ENCODE measurements at places on chromosomes 5 and 9. TPM values are rescaled to one million over a fixed set of nuclear protein-coding genes. Genes with fewer than 3 reads are reported as not detected.

Gene GTF3C5
- total RNA-seq: 35.5 TPM

GRCh38 chr5:152164860-152165259, 240.2 kb upstream of the GLRA1 start:
- DNase-seq: no peak

- no peak for DNase-seq
These were observed 475.3 kb upstream of the TRPC7 start for GRCh38 chr5:136840601-136841000.

Gene C5orf58
- not detected for total RNA-seq

GRCh38 chr9:5868235-5868634, 22.5 kb upstream of the MLANA start:
- DNase-seq: no peak

Gene SLC1A1
- 5.6 TPM for total RNA-seq

DNA sequence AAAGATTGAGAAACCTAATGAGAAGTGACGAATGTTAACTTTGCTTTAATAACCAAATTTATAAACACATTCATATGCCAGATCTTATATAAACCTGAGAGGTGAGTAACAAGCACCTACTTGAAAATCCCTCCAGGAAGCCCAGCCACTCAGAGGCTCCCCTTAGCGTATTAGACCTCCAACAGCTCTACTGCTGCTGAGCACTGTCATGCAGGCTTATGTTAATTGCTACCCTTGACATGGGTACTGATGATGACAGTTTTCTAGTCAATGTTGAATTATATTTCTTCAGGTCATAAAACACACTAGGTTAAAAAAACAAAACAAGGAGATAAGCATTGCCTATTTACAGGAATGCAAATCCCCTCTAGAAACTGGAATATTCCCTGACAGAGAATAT, 161.2 kb downstream of the MPDZ start:
- no peak for DNase-seq

Gene SEMA4D
- 2.0 TPM for total RNA-seq

DNA sequence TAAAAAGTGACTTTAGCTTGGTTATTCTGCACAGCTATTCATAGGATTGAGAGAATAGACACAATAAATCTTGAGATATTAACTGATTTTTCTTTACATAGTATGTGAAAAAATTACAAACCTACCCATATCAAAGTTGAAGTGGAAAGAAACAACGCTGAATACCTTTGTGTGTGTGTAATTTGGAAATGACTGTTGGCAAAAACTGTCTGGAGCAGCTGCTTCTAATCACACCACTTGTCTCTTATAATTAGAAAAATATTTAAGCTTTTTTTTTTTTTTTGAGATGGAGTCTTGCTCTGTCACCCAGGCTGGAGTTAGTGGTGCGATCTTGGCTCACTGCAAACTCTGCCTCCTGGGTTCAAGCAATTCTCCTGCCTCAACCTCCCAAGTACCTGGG, 110.8 kb upstream of the POC5 start:
- DNase-seq: no peak

- no peak for DNase-seq
These were observed 150.4 kb upstream of the POU5F2 start for GRCh38 chr5:93891491-93892480.

GRCh38 chr5:108950276-108950675, 202.6 kb downstream of the FER start:
- DNase-seq: no peak

DNA sequence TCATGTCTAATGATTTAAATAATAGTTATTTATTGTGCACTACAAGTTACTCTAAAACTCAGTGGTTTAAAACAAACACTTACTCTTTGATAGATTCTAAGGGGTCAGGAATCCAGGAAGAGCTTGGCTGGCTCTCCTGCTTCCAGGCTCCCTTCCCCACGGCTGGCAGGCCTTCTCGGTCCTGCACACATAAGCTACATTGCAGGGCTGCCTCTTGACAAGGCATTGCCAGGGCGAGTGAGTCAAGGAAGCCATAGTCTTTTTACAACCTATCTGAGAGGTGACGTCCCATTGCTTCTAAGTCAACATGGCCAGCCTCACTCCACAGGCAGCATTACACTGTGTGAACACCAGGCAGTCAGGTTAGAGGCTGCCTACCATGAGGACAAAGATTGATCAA, 119.8 kb downstream of the AUH start:
- no peak for DNase-seq

Gene AGPAT2
- 41.0 TPM for total RNA-seq

Gene TRIM36
- 0.22 TPM for total RNA-seq

- peak; percentile 99 for DNase-seq
These were observed at the start of gene TMED7 for GRCh38 chr5:115625579-115626444. TSS of gene TMED7 (minus strand) at chr5:115626036. CDS start at chr5:115625792, 244 bp downstream.

Gene CYSRT1
- total RNA-seq: 0.20 TPM

Gene GLRA1
- total RNA-seq: not detected

DNA sequence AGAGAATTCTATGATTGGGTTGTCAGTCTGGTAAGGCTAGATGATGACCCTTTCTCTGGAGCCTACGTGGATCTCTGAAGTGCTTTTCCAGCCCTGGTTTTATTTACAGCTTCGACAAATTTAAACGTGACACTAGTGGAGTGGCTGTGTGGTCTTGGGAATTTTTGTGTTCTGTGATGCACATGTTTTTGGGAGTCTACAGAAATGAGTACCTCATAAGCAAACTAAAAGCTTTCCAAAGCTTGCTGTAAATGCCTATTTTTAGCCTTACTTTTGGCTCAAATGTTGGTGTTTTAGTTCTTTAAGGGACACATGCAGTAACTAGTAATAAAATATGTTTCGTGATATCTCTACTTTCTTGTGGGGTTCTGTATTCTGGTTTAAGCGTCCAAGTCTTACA, 3.3 kb downstream of the LARP1 start:
- no peak for DNase-seq

DNA sequence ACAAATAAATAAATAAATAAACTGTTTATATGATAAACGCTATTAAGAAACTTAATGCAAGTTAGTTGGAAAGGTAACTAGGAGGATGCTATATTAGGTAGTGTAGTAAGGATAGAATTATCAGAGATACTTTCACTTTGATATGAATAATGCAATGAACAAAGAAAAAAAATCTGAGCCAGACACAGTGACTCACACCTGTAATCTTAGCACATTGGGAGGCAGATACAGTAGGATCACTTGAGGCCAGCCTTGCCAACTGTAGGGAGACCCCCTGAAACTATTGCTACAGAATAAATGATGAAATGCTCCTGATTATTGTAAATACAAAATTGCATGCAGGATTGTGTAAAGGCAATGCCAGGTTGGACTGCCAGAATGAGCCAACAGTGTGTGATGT, 109.2 kb downstream of the ANXA2R start:
- DNase-seq: no peak

Gene CIZ1
- 9.4 TPM for total RNA-seq

DNA sequence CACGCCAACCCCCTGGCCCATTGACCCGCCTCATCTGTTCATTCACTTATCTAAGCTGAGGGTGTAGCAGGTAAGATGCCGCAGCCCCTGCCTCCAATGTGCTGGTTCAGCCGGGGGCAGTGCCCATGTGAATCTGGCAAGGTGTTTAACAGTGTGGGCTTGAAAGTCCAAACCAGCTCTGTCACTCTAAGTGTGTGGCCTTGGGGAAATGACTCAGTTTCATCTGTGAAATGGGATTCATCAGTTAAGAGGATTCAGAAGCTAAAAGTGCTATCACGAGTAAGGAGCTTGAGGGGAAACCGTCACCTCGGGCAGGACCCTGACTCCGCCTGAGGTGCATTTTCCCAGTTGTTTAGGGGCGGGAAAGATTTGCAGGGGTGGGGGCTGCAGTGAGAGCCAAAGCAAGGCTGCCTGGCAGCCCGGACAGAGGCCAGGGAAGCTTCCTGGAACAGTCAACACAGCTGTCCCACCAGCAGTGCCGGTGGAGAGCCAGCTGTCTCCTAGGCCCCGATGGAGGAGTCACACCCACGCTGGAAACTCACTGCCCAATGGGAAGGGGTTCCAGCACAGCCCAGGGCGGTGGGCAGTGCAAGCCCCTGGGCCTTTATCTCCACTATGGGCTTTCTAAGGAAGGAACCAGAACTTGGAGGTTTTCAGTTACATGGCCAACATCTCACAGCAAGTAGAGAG, 9.7 kb upstream of the URM1 start:
- peak; percentile 14 for DNase-seq

Gene GOLPH3
- 50.0 TPM for total RNA-seq

DNA sequence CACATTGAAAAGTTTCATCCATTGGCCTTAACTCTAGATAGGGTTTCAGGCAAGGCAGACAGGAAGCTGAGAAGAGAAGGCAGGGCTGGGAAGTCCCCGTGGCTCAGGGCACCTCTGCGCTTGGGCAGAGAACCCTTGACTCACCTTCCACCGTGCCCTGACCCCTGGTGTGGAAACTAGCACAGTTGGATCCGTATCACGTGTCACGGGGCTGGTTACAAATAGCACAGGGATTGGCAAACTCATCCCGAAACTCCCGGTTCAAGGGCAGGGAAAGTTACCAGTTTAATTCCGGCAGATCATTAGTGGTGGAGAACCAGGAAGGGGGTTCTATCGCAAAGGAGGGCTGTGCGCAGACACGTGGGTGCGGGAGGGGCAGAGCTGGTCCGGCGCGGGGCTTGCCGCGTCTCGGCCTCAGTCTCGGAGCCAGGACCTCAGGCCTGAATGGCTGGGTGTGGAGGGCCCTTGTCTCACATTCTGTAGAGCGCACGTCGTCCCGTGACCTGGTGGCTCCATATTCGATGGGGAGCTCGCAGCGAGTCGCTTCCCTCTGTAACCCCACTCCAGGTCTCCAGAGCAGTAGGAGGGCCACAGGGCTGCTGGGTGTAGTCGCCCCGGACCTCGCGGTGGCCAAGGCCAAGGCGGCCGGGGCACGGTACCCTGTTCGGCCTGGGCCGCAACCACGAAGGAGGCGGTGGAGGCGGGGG, 771 bp upstream of the TMEM171 start:
- no peak for DNase-seq

GRCh38 chr9:112867275-112867991, 23.2 kb downstream of the SLC46A2 start:
- DNase-seq: no peak

DNA sequence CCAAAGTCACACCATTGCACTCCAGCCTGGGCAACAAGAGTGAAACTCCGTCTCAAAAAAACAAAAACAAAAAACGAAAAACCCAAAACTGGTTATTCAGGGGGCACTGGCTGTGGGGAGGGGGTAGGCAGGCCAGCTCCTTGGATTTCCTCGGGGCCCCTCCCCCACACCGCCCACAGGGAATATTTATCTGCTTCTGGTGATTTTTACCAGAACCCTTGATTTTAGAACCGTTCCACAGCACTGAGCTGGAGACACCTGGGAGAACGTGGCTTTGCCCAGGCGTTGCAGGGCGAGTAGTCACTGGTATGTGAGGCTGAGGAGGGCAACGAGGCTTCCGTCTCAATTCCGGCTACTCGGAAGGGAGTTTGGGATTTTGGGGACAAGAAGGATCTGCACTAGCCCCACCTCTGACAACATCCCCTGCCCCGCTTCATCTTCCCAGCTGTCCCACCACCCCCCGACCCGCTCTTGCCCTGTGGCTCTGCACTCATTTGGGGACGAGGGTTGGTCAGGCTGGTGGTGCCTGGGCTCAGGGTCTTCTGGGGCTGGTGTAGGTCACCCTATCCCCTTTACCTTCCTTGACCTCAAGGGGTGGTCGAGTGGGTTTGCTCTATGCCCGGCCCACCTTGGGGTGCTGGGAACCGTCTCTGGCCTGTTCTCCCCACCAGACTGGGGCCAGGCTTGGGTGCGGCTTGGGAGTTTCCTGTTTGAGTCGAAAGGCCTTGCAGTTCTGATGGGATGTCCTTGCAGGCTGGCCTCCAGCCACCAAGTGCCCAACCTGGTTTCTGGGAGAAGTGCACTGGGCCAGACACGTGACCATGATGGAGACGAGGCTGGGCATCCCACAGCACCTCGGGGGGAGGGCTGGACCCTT, 3.5 kb downstream of the AHRR start:
- DNase-seq: no peak

DNA sequence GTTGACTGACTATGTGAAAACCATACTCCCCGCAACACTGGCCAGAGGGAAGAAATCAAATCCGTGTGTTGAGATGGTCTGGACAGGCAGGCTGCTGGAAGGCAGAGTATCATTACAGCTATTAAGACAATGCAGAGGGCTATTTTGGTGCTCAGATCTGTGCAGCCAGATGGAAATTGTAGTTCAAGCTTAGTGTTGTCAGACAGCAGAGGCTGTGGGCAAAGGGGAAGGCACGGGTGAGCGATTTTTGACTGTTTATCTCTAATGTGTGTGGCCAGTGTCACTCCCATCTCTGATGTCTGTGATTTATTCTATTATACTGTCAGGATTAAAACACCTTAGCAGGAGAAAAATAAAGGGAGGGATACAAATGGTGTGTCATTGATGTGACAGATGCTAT, 984.4 kb upstream of the WWC1 start:
- DNase-seq: no peak

Gene MSX2
- not detected for total RNA-seq

DNA sequence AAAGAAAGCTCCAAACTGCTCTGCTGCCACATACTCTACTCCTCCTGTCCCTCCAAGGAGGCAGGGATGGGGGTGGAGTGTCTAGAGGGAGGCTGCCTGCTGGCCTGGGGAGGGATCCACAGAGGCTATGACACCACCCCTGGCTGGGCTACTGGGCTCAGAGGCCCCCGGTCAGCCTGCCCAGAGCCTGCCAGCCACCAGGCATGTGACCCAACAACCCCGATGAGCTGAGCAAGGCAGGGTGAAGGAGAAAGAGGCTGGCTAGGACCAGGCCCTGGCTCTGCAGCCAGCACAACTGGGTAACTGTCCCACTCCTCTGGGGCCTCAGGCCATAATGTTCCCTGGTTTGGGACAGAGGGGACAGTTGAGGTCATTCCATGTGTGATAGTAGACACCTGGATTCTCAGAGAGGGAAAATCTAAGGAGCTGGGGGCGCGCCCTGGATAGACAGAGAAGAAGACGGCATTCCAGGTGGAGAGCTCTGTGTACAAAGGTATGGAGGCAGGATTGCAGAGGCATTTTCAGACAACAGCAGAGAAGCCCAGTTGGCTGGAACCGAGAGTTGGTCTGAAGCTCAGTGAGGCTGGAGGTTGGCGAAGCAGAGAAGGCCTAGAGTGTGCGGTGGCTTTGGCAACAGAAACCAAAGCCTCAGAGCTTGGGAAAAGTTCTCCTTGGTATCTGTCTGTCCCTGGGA, 33.8 kb upstream of the IL17B start:
- no peak for DNase-seq

DNA sequence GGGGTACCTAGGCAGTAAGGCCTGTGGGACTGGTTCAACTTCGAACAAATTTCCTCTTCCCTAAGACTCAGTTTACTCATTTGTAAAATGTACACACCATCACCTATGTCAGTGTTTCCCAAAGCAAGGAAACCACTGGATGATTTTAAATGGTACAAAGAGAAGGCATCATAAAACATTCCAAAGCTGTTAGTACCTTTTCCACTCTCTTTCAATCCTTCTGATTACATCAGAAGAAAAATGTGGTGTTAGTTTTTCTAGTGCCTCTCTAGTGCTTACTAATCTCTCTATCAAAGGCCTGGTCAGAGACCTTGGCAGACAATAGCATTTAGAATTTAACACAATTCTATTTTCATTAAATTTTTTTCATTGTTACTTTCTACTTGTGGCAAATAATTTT, 18.1 kb downstream of the NR6A1 start:
- DNase-seq: no peak

Gene APBA1
- 6.2 TPM for total RNA-seq

Gene BTNL3
- not detected for total RNA-seq

Data from lung microvascular endothelial cell (primary cell).